Brain microvascular endothelial cell (primary cell): ENCODE measurements at places on chromosomes 2 and 18.
A peak's percentile ranks its signal among the peaks of the same experiment; 100 is the strongest.

- no peak for DNase-seq
Observed at GRCh38 chr2:186187854-186188253, 298.2 kb upstream of the ZC3H15 start.

DNA sequence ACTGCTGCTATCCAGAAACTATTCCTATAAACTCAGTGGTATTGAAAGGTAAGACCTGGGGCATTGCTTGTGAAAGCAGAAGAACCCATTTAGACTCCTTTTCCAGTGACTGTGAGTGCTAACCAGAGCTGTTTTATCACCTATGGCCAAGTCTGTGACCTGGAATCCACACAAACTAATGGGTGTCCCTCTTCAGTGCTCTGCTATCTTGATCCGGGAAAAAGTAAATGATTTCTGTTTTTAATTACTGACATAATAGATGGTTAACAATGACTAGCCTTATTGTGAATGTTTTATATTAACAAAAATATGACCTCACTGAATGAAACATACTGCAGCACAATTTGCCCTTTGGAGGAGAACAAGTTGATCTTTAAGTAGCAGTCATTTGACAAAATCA lies 251.6 kb upstream of the MC4R start:
- no peak for DNase-seq

- no peak for DNase-seq
Observed at GRCh38 chr18:45026162-45026561, 345.5 kb downstream of the SETBP1 start.

GRCh38 chr18:75141166-75141565 lies 67.8 kb downstream of the PTGR3 start:
- DNase-seq = no peak

DNA sequence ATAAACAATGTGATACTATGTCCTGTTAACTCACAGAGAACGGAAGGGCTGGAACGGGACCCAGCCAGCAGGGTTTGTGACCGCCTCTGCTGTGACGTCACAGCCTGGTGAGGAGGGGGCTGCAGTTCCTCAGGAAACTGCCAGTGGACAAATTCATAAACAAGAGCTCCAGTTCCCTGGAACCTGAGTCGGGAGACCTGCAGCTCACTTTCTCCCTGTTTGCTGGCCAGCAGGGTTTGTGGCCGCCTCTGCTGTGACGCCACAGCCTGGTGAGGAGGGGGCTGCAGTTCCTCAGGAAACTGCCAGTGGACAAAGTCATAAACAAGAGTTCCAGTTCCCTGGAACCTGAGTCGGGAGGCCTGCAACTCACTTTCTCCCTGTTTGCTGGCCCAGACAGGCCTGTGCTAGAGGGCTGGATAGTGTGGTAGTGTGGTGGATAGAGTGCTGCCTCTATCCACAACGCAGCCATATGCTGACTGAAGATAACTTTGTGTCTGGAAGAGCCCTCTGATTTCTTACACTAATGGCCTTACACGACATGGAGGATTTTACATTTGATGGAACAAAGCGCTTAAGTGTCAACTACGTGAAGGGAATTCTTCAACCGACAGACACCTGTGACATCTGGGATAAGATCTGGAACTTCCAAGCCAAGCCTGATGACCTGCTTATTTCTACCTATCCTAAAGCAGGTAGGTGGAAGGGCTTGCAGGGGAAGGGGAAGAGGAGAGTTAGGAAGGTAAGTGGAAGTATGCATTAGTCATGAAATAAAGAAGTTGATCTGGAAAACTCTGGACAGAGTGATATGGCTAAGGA lies at the start of gene SULT1C4:
Gene SULT1C4, plus strand, starts transcription at position 140 of the 816 bp plus-strand sequence. Its CDS starts 384 bp downstream, at position 524.
- peak; percentile 19 for DNase-seq

DNA sequence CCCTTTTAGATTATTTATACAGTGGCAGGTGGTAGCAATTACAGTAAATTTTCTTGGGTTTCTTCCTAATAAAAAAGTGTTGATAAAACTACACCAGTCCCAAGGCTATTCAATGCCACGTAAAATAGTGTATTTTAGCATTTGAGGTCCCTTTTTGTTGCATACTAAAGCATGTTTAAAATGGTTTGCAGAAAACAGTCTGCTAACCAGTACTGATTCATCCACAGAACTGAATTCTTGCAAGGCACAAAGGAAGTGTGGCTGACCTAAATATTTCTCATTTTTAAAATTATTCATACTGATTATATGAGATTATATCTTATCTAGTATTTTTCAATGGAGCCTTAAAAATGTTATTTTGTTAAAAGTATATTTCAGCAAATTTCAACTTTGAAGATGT lies 98.1 kb downstream of the SMAD2 start:
- no peak for DNase-seq
